ENCODE measurements at places on chromosomes 1 and 21. TPM values are rescaled to one million over a fixed set of nuclear protein-coding genes. Genes with fewer than 3 reads are reported as not detected.

Gene DOCK7
- 10.5 TPM for total RNA-seq

Gene PBX1
- 0.16 TPM for total RNA-seq

Gene COL6A1
- total RNA-seq, result 12.1 TPM

Gene EFNA3
- 0.94 TPM for total RNA-seq

Gene COL16A1
- 0.85 TPM for total RNA-seq

Gene BRINP3
- not detected for total RNA-seq

Gene BRDT
- not detected for total RNA-seq

Gene CR2
- total RNA-seq, result 1.6 TPM

Gene PPM1J
- not detected for total RNA-seq

Gene HPDL
- 41.5 TPM for total RNA-seq

Gene HSD3B2
- total RNA-seq, result not detected

Gene LCE3D
- total RNA-seq, result not detected

Gene APH1A
- total RNA-seq, result 140 TPM

Gene IGSF8
- total RNA-seq, result 39.5 TPM

Gene ADORA3
- total RNA-seq, result 0.39 TPM

Gene FALEC
- total RNA-seq, result not detected

Gene GSTM1
- not detected for total RNA-seq

Gene ABCD3
- total RNA-seq, result 38.8 TPM

Gene HES2
- total RNA-seq, result 0.18 TPM

Gene TNNI3K
- total RNA-seq, result not detected

Gene ZMYND12
- 0.69 TPM for total RNA-seq

Data from CD8-positive, alpha-beta memory T cell (primary cell).